Cerebellar nuclear complex (tissue), 1 donor: ENCODE measurements at places on chromosomes 6 and 20.

- no peak for DNase-seq
Observed at GRCh38 chr20:40778894-40779496, 90.0 kb upstream of the MAFB start.

DNA sequence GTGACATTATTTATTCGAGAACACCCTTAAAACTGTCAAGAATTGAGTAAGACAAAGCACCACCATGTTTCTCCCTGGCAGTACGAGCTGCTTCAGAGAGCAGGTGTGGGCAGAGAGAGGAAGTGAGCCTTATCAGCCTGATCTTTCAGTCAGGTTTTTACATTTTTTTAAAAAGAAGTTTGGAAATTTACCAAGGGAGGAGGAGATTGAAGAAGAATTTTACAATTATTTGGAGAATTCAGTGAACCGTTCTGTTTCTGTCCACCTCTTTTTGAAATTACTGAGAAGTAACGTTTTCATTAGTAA is 75.5 kb downstream of the ZDHHC14 start:
- DNase-seq, result no peak

- no peak for DNase-seq
Observed at GRCh38 chr6:168956884-168957730, 296.5 kb downstream of the THBS2 start.

- DNase-seq, result peak; percentile 61
Observed at GRCh38 chr6:138157986-138158638, 3.6 kb upstream of the ARFGEF3 start.

- DNase-seq, result no peak
Observed at GRCh38 chr6:169085466-169085865, 168.2 kb downstream of the THBS2 start.

DNA sequence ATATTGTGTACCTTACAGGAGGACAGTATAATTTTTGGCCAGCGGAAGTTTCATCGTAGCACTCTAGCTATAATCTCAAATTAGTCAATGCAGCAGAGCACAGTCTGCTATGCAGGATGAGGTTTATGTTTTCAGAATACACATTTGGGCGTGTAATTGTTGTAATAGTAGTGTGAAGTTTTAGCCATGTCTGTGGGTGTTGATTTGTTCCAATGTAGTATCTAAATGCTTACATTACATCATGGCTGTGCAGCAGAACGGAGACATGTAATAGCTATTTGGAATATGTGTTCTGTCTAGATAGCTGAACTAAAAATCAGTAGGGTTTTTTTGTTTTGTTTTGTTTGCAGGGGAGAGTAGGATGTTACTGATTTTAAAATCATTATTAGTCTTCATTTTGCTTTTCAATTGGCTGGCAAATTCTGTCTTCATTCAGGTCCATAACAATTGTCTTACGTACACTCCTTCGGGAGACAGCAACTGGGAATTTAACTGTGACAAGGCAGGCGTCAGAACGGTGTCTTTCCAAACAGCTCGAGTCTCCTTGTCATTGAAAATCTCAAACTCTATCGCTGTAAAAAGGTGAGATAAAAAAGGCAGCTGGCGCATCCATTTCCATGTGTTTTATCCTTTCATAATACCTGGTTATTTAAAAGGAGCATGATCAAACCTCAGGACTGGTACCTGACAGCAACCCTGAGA is 65.1 kb upstream of the CDH4 start:
- no peak for DNase-seq

DNA sequence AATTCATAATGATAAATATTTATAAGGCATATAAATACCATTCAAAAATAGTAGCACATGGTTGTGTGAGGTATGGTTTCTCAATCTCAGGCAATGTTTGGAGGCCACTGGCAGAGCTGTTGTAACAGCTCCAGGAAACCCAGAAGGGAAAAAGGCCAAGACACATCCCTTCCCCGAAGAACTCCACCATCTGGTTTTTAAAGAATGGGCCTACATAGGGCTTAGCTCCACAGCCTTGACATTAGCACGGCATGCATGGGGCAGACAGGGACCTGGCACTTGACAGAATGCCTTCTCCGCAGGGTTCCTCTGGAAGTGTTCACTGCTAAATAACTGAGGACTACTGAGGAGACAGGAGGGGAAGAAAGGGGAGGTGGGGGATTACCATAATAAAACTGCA is 16.1 kb upstream of the FOXO3 start:
- peak; percentile 39 for DNase-seq

DNA sequence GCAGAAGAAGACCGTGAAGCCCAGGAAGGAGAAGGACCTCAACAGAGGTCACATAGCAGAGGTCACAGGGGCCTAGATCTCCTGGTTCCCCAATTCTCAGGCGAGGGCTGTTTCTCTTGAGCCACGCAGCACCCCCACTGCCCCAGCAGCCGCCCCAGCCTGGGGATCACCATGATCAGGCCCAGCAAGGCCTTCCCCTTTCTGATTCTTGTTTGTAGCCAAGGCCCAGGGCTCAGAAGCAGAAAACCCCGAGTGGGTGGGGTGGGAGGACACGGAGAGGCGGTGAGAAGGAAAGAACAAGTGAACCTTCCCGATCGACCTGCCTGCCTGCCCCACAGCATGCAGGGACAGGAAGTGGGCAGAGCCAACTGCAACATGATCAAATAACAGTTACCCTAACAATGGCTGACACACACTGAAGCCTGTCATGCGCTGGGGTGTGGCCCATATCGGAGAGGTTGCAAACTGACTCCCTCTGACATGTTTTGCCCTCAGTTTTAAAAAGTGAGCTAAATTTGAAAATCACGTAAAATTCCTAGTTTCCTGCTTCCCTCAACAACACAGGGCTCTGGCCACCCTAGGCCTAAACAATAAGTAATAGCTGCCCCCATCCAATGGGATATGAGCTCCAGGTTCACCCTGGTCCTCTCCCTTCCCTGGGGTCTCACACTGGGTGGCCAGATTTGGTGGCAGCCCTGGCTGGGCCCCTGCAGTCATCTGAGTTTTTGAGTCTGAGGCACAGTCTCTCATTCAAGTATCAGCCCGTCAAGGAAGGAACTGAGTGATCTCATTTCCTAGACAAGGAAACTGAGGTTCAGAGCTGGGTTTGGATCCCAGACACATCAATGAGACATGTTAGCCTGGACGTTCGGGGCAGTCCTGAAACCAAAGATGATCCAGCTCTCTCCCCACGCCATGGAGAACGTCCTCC is 6.5 kb downstream of the PEDS1 start:
- no peak for DNase-seq

GRCh38 chr20:61397146-61397545 is 145.1 kb downstream of the CDH4 start:
- no peak for DNase-seq

- DNase-seq, result no peak
Observed at GRCh38 chr20:32986331-32986966, 17.8 kb downstream of the SUN5 start.

DNA sequence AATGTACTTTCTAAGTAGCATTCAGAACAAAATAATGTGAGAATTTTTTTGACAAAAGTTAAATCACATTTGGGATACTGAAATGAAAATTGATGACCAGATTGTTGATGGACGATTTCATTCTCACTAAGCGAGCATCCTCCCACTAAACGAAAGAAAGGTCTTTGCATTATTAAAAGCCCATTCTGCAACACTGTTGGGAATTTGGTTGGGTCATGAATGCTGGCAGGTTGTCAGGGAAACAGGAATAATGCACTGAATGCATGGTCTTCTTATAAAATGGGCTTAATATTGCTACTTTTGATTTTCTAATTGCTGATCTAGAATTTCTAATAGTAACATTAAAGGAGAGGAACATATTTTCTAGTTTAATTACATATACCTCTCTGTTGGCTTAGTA is 229.8 kb downstream of the NKAIN2 start:
- no peak for DNase-seq

DNA sequence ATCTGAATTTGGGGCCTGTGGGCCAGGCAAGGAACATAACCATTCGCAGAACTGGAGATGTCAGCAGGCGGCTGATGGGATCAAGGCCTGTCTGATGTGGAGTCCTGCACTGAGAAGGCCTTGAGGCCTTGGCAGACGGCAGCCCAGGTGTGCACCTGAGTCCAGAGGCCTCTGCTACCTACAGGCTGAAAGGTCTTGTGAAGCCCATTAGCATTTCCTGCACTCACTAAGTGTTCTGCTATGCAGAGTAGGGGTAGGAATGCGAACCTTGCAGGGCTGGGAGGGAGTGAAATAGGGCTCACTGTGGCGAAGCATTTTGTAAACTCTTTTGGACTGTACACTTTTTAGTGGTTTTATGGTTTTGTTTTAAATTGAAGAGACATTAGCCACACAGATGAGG is 48.3 kb upstream of the RNF24 start:
- no peak for DNase-seq

DNA sequence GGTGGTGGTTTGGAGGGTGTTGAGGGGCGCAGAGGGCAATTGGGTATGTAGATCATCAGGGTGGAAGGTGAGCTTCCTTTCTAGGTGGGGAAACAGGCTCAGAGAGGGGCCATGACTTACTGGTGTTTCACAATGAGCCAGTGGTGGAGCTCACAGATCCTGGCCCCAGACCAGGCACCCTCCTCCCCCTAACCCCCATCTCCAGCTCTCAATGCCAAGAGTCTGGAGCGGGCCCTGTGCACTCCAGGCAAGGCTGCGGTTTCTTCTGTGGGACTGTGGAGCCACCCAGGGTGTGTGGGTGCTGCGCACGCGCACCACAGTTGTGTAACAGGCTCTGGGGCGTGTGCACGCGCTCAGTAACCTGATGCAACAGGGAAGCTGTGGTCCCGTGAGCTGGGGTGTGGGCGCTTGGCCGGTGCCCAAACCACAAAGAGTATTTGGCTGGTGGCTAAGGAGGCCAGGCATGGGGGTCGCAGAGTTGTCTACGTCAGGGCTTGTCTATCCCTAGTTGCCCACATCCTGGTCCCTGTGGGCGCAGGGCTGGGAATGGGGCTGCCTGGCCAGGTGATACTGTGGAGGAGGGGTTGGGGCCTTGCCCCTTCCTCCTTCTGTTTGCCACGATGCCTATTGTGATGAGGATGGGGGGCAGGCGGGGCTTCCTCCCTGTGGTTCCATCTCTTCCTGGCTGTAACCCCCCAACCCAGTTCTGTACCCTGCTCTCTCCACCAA is 37.5 kb upstream of the MRPS18A start:
- no peak for DNase-seq

GRCh38 chr6:447381-448165 is 56.0 kb downstream of the IRF4 start:
- no peak for DNase-seq

DNA sequence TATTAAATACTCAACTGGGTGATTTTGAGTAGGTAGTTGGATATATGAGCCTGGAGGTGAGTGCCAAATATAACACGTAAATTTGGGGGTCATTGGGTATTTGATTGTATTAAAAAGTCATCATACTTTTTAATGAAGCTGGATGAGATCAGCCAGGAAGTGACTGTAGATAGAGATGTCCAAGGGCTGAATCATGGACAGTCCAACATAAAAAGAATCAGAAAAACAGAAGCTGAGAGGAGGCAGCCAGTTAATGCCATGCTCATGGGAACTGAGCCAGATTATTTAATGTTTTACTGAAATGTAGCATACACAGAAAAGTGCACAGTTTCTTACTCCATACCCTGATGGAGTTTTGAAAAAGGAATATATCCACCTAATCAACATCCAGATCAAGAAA is 435.5 kb upstream of the PLCB4 start:
- no peak for DNase-seq

DNA sequence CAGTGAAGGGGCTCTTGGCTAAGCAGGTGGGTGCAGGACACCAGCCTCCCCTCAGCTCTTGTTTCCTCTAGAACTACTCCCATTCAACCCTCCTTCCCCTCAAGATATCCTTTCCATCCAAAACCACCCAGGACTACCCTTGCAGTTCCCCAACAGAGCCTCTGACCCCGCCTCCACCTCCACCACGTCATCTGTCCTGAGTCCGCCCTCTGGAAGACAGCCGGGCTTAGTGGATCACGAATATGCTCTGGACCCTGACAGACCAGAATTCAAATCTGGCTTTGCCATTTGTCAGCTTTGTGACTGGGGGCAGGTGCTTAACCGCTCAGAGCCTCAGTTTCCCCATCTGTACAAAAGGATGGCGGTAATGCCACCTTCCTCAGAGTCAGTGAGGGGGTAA is 31.4 kb downstream of the TFEB start:
- DNase-seq, result no peak

- no peak for DNase-seq
Observed at GRCh38 chr20:28562510-28562898, 2695.0 kb upstream of the DEFB115 start.

- no peak for DNase-seq
Observed at GRCh38 chr6:154921482-154921881, 73.6 kb upstream of the TIAM2 start.

GRCh38 chr20:62609279-62609720 is 33.0 kb upstream of the SLCO4A1 start:
- no peak for DNase-seq

- DNase-seq, result no peak
Observed at GRCh38 chr6:14074476-14075094, 43.0 kb upstream of the CD83 start.

DNA sequence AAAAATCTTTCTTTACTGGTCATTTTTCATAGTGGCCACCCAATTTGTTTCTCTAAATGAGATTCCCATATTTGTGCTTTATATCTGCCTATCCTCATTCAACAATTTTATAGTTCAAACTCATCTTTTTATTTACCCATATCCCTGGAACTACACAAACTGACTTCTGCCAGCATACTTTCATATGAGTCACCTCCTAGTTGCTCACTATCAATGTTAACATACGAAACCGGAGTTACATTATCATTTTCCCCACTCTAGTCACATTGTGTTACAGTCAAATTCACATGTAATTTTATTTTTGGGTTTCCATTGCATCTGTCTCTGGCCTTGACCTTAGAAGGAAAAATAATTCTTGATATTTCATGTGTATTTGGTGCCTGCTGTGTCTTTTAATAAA is 499.4 kb downstream of the MAFB start:
- no peak for DNase-seq

DNA sequence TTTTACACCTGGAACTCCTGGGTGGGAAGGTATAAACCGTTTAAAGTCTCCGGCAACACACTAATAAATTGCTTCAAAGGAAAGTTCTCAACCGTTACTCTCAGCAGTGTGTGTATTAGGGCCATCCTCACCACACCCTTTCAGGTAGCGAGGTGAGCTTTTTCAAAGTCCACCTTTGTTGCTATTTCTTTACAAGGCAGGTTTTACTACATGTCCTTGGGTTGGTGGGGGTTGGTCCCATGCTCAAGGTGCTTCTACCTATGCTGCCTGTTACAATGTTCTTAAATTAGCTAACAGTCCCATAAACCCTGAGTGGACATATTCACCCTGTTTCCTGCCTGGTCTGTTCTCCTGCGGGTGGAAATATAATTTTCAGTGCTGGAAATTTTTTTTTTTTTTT is 13.2 kb upstream of the OSER1 start:
- no peak for DNase-seq

DNA sequence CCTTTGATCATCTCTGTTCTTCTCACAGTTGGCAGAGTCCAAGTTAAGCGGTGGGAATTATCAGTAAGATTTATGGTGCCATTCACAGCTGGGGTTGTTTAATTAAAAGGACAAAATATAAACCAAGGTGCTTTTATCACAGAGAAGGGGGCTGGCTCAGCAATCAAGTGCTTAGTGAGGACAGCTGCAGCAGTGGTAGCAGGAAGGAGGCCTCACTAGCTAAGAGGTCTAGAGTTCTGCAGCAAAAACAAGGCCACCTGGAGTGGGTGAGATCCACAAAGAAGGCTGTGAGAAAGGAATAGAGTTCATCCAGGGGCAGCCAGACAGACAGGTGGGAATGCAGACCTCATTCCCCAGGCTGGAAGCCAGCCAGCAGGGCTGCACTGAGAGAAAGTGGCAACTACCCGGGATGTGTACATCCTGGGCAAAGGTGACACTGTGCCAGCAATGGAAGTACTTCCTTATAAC is 37.1 kb downstream of the PIGU start:
- DNase-seq, result no peak
